ENCODE measurements at places on chromosomes 6 and 20. TPM values are rescaled to one million over a fixed set of nuclear protein-coding genes. Genes with fewer than 3 reads are reported as not detected.
A peak's percentile ranks its signal among the peaks of the same experiment; 100 is the strongest.

The FAM83D gene
- total RNA-seq, result 0.52 TPM

The MATN4 gene
- 5.3 TPM for total RNA-seq

DNA sequence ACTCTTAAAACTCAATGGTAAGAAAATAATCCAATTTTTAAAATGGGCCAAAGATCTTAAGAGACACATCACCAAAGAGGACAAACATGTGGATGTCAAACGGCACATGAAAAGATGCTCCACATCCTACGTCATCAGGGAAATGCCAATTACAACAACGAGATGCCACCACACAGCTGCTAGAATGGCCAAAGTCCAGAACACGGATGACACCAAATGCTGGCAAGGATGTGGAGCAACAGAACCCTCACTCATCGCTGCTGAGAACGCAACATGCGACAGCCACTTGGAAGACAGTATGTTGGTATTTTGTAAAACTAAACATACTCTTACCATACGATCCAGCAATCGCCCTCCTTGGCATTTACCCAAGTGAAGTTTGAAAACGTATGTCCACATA is 132.8 kb upstream of the CDH4 start:
- H3K4me3 ChIP-seq, result no peak overlapping the region
- no peaks in the 10 kb centered on the region for H3K4me1 ChIP-seq
- DNase-seq, result no peak
- no peak overlapping the region for H3K27ac ChIP-seq
- H3K36me3 ChIP-seq, result no peaks in the 10 kb centered on the region

GRCh38 chr6:99099243-99099642 is 151.5 kb upstream of the FBXL4 start:
- no peak for DNase-seq
- H3K36me3 ChIP-seq, result no peaks in the 10 kb centered on the region
- no peaks in the 10 kb centered on the region for H3K27me3 ChIP-seq
- H3K27ac ChIP-seq, result no peak overlapping the region
- H3K4me3 ChIP-seq, result no peak overlapping the region

DNA sequence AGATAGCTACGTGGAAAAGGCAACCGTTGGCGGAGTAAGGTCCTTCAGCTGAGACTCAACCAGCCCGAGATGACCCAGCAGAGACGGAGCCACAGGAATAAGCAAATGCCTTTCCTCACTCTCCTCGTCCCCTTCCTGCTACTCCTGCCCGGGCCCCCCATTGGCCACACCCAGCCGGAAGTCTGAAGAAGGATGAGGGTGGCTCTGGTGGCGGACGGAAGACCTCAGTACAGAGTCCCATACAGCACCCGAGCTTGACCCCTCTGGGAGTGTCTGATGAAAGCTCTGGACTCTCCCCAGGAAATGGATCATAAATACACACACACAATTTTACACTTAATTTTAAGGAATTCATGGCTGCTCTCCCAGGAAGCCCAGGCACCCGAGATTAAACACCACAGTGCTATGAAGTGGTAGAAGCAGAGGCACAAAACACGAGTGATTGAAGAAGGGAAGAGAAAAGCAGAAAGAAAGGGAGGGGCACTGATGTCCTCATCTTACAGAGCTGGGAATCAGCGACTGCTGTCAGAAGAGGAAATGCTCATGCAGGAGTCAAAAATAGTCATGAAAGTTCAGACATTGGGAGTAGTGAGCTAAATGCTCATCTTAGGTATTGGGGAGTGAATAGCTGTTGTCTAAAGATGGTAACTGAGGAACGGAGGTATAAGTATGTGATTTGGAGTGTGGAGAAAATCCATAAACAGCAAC is 125.6 kb downstream of the BANF2 start:
- peaks cover 24% of the 10 kb centered on the region for H3K4me1 ChIP-seq
- no peak overlapping the region for H3K27ac ChIP-seq
- no peak overlapping the region for H3K4me3 ChIP-seq
- no peak for DNase-seq
- H3K27me3 ChIP-seq, result no peaks in the 10 kb centered on the region
- H3K36me3 ChIP-seq, result no peaks in the 10 kb centered on the region

DNA sequence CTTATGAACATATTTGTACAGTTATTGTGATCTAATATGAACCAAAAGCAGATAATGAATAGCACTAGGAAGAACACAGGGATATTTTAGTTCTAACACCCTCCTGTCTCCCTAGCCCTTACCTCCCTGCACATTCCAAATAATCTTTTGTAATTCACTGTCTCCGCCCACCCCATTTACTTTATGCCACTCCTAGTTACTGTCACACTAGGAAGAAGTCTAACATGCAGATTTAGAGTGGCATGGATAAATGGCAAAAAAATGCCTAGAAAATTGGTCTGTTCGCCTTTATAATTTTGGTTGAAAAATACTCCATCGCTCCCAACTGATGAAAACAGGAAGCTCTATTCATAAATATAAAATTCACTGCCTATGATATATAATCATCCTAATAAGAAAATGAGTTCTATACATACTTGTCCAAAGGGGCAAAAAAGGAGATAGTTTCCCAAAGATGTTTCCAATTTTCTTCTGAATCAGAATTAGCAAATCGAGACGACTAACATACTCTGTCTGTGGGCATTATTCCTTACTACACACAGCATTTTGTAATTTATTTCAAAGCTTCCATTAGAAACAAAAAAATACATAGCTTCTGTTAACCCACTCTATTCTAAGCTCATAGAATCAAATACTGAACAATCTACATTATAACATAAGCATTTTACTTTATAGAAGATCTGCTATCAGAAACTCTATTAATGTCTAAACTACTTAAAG is 1.3 kb upstream of the RUNX2 start:
- H3K27ac ChIP-seq, result no peak overlapping the region
- no peaks in the 10 kb centered on the region for H3K36me3 ChIP-seq
- no peak overlapping the region for H3K4me3 ChIP-seq
- H3K4me1 ChIP-seq, result no peaks in the 10 kb centered on the region
- no peak for DNase-seq
- H3K27me3 ChIP-seq, result no peaks in the 10 kb centered on the region

- peak; percentile 72 for DNase-seq
- H3K36me3 ChIP-seq, result no peaks in the 10 kb centered on the region
- H3K4me1 ChIP-seq, result peaks cover 6% of the 10 kb centered on the region
- no peaks in the 10 kb centered on the region for H3K27me3 ChIP-seq
These were observed 94.8 kb downstream of the BTBD3 start for GRCh38 chr20:12012241-12013222.

DNA sequence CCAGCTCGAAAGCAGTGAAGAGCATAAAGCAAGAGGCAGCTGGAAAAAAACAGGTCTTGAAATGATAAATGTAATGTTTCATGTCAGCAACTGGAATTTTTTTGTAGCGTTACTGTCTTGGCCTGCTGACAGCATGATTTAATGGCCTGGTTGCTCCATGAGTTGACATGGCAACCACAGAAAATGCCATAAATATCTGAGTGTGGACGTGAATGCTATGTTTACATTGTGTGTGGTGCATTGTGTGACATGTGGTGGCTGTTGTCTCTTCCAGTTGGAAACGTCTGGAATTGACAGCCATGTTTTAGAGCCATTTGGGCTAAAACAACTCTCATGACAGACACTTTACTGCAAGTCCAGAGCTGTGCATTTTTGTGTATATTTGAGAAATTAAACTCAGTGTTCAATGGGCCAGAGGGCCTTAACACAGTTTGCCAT is 170.0 kb downstream of the FOXA2 start:
- peaks cover 24% of the 10 kb centered on the region for H3K4me1 ChIP-seq
- no peak for DNase-seq
- no peaks in the 10 kb centered on the region for H3K36me3 ChIP-seq
- H3K27ac ChIP-seq, result no peak overlapping the region

DNA sequence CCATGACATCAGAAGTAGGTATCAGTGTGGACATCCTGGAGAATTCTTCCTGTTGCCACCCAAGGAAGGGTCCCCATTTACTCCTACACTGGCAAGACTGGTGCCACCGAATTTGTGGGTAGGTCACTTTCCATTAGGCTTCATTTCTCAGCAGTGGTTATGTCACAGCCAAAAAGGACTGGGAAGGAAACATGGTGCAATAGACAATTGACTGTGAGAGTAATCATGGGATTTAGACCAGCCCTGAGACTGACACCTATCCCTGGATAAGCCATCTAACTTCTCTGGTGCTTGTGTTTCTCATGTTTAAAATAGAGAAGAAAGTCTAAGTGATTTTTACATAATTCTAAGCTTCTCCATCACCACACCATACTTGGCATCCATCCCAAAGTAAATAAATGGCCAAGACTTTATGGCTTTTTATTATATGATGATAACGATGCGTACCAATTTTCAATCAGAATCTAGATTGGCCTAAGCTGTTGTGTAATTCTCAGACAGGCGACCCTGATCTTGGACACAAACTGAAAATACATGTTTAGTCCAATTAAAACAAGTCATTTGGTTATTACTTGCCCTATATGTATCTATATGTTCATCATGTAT is 10.2 kb downstream of the SMPDL3A start:
- no peak for DNase-seq
- H3K4me1 ChIP-seq, result peaks cover 87% of the 10 kb centered on the region
- H3K27ac ChIP-seq, result peak overlapping the region; percentile 55
- H3K27me3 ChIP-seq, result no peaks in the 10 kb centered on the region
- no peak overlapping the region for H3K4me3 ChIP-seq
- no peaks in the 10 kb centered on the region for H3K36me3 ChIP-seq

GRCh38 chr20:1766731-1767130 is 109.2 kb upstream of the SIRPG start:
- no peak overlapping the region for H3K4me3 ChIP-seq
- no peaks in the 10 kb centered on the region for H3K27me3 ChIP-seq
- DNase-seq, result no peak
- peaks cover 5% of the 10 kb centered on the region for H3K4me1 ChIP-seq
- no peaks in the 10 kb centered on the region for H3K36me3 ChIP-seq
- H3K27ac ChIP-seq, result no peak overlapping the region

Data from body of pancreas (tissue), 4 donors.